ENCODE measurements at places on chromosomes 3 and 15.

DNA sequence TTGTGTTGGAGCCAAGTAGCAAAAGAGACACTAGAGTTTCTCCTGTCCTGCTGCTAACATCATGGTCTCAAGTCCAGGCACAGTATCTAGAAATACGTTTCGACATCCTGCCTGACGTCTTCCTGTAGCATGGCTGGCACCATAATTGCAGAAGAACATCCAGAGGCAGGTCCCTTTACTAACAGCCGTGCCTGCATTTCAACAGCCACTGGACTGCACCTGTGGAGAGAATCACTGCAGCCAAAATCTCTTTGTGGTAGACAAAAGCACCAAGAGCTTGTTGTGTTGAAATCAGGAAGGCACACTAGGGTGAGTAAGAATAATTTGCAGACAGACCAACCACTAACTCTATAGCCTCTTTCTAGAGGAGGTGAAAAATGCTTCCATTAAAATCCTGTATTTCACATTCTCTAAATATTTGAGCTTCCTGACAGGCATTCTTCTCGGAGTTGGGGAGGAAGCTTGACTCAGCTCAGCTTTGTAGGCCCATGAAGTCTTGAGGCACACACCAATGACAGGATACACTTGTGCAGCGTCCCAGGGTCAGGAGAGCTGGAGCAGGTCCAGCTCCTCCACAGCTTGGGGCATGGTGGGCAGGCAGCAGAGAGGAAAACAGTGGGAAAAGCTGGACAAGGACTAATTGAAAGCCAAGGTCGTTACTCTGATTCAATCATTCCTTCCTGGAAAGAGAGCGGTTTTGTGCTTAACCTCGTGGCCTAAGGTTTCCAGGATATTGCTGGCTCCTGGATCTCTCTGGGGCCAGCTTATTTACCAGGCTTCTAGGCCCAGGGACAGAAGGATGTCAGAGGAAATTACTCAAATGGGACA is 244.9 kb downstream of the FAM43A start:
- no peak for DNase-seq

DNA sequence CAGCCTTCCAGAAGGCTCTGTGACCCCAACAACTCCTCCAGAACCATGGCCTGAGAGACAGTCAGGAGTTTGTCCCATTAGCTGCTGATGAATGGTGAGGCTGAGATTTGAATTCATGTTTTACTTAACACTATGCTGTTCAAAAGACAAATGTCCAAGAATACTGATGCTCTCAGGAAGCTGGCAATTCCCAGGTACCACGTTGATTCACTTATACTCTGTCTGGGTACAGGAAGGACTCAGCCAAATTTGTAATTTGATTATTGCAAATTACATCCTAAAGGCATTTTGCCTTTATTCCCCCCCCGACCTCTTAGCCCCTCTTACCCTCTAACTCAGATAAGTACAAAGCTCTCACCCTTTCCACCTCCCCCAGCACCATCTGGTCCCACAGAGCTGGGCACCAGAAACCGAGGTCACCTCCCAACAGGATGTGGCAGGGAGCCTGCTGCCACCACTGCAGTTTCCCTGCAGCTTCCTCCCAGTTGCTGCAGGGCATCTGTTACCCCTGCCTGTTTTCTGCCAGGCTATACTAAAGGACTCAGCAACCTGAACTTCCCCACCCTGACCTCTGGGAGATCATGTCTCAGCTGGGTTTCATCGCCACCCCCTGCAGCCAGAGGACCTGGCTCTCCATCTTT is 33.6 kb downstream of the EAF1 start:
- no peak for DNase-seq

DNA sequence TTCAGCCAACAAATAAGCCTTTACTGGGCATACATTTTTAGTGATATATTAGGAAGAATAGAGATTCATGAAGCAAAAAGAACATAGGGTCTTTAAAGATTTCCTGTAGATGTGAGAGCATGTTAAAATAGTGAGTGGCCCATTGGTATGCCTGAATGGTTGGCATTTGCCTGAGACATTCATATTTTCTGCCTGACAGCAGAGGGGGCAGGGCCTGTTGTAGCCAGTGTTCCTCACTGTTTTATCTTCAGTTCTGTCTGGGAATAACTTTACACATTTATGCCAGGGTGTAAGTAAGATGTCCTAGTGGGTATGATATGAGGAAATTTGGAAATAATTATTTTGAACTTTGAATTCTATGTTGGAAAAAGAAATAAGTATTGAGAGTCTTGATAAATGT is 704.7 kb upstream of the ARPP21 start:
- no peak for DNase-seq

DNA sequence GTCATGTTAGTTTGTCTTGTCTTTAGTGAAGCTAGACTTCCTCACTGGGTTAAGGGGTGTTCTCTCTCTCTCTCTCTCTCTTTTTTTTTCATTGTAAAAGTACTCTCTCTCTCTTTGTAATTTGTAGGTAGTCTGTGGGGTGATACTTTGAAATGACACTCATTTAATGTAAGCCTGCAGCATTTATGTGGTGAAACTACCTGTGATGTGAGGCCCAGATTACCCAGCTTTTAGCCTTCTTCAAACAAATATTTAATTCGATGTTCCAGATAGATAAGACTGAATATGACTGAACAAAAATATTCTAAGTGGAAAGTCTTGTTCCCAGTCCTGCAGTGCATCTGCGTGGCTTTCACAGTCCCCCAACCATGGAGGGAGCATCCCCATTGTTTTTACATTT is 49.7 kb downstream of the SQOR start:
- no peak for DNase-seq

GRCh38 chr15:54082836-54083492 is 104.7 kb downstream of the UNC13C start:
- DNase-seq = no peak

DNA sequence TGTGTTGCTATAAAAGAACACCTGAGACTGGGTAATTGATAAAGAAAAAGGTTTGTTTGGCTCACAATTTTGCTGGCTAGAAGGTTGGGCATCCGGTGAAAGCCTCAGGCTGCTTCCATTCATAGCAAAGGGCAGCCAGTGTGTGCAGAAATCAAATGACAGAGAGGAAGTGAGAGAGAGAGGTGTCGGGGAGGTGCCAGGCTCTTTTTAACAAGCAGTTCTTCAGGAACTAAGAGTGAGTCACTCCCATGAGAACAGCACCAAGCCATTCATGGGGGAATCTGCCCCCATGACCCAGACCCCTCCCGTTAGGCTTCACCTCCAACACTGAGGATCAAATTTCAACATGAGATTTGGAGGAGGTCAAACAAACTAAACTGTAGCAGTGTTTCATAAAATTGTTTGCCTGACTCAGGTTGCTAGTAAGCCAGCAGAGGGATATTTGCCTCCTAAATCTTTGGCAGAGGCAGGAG is 4.5 kb upstream of the PARP15 start:
- no peak for DNase-seq

DNA sequence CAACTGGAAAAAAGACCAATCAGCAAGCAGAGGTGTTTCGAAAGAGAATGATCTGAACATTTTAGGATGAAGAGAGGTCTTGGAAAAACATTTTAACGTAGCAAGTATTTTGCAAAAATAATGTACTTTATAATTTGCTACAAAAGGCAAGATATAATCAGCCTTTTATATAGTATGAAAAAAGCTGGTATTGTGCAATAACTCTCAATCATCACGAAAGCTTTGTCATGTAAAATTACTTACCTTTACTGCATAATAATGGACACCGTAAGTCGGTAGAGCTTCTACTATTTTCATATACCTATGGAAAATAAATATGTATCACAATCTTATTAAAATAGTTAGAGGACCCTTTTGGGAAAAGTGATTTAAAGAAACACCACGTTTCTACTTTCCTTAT is 95.7 kb upstream of the LMOD3 start:
- DNase-seq = no peak

DNA sequence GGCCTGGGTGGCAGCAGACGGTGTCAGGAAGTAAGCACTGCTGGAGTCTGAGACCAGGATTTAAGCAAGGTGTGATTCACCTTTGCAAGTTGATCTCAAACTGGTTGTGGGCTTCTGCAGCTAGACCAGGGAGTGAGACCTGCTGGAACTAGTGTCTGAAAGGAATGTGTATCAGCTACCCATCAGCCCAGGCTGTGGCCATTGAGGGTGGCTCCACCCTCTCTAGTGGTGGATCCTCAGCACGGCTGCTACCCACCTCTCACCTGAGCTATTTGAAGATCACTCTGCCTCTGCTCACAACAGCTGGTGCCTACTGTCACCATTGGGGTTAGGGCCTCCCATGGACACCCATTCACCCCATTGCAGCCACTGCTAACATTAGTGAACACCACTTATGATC is 140.3 kb upstream of the DCBLD2 start:
- no peak for DNase-seq

- no peak for DNase-seq
Measured at GRCh38 chr3:59364496-59364895, 314.7 kb upstream of the CFAP20DC start.

DNA sequence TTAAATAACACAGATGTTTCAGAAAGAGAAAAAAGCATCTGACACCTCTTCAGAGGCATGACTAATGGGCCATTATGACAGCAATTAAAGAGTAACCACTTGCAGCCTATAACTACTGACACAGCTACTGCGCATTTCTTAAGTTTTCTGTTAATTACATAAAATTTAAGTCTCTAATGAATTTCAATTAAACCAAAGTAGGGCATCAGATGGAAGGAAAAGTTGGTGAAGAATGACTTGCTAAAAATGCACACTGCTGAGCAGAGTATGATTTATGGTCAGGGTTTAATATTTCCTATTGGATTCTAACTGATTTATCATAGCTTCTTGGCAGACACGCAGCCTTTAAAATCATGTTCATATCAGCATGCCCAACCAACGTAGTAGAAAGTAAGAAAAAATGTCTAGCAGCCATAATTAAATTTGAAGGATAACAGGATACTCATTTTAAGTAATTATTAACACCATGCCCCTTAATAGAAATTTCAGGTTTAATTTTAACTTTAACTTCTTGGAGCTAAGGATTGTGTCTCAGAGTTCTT is 140.0 kb downstream of the CBLB start:
- peak; percentile 49 for DNase-seq

GRCh38 chr3:124078953-124079911 is 87.3 kb upstream of the ROPN1 start:
- DNase-seq = no peak

DNA sequence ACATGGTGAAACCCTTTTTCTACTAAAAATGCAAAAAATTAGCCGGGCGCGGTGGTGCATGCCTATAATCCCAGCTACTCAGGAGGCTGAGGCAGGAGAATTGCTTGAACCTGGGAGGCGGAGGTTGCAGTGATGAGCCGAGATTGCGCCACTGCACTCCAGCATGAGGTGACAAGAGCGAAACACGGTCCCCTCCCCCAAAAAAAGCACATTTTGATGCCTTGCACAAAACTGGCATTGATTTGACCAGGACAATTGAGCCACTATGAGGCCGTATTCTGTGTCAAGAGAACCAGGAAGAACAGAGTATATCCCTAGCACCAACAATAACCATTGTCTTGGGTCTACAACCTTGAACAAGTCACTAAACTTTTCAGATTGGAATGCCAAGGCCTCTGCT is 50.6 kb downstream of the SH3BP5 start:
- DNase-seq = no peak

DNA sequence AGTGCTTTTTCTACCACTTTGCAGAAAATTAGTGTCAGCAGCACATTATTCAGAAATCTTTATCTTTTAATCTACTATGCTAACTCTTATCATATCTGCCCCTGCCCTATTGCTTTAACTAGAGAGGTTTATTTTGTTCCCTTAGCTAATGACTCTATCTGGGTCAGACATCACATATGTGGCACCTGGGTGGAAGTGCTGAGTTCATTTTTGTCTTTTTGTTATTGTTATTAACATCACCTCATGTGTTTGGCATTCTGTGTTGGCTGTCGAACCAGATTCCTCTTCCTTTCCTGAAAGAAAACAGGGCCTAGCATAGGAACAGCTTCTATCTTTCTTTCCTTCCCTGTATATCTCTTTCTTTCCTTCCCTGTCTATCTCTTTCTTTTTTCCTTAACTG is 100.7 kb downstream of the RBMS3 start:
- no peak for DNase-seq

DNA sequence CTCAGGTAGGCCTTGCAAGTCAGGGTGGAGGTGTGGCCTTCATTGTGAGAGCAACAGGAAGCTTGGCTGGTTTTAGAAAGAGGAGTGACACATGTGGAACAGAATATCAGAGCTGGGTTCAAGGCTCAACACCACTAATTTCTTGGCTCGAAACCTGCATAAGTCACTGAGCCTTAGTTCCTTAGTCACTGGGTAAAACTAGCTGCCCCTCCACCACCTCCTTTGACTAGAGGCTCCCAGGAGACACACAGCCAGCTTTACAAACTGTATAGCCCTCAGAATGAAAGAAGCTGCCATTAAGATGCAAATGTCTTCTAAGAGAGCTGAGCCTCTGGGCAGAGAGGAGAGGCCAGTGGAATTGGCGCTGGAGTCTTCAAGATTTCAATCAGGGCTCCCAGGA is 67.7 kb downstream of the CERS3 start:
- no peak for DNase-seq

- DNase-seq = no peak
Measured at GRCh38 chr15:92899601-92899947, 550 bp upstream of the CHD2 start.

DNA sequence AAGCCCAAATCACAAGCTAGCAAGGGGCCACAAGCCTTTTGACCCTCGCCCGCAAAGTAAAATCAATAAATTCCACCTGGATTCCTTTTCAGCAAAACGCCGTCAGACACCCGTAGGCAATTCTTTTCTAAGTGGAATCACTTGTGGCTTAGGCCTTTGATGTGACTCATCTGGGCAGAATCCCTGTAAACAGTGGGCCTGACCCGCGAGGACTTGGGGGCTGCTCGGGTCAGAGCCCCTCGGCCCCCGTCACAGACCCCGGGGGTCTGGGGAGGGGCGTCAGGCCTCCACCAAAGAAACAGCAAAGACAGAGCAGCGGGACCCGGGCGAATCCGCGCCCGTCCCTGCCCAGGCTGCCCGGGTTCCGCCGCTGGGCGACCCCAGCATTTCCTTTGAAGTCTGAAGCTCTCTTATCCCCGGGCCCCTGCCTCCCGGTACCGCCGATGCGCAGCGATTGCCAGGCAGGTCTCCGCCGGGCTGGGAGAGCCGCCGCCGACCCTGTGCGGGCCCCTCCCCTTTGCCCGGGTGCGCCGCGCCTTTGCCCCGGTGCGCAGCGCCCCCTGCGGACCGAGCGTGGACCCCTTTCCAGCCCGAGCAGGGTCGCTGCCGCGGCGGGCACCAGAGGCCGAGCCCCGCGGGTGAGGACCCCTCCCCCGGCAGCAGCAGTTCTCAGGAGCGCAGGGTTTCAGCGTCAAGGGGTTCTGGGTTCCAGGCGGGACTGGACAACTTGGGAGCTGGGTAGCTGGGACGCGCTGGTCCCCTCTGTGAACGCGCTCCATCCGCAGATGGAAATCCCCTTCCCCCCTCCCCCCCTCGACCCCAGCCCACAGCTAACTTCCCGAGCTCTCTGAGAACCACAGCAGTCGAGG is 178.3 kb downstream of the UACA start:
- no peak for DNase-seq

GRCh38 chr15:83665480-83665879 is 11.6 kb downstream of the ADAMTSL3 start:
- DNase-seq = no peak

All from NCI-H446 treated with DMSO at 0.1 percent for 48 hours (cell line).